Esophagus mucosa (tissue), 1 donor: ENCODE measurements at places on chromosomes 11 and 22. TPM values are rescaled to one million over a fixed set of nuclear protein-coding genes. Genes with fewer than 3 reads are reported as not detected.

Gene WBP2NL
- 0.60 TPM for total RNA-seq

Gene CYTH4
- total RNA-seq, result 1.6 TPM

Gene NDUFV1
- total RNA-seq, result 140 TPM

Gene TEX12
- total RNA-seq, result 0.16 TPM

Gene DERL3
- 1.5 TPM for total RNA-seq

Gene TEX54
- total RNA-seq, result not detected

Gene MMP8
- total RNA-seq, result not detected

Gene SYCE3
- not detected for total RNA-seq

Gene PARVG
- 2.1 TPM for total RNA-seq

Gene SLC39A13
- 6.4 TPM for total RNA-seq

Gene SCGB1D2
- total RNA-seq, result 0.56 TPM

Gene P2RX6
- total RNA-seq, result 0.64 TPM

Gene UCP3
- 0.28 TPM for total RNA-seq

Gene CTSW
- total RNA-seq, result not detected

Gene SLC22A24
- not detected for total RNA-seq

Gene USH1C
- total RNA-seq, result 0.12 TPM

Gene WNT11
- total RNA-seq, result 0.08 TPM

Gene SERPING1
- 16.7 TPM for total RNA-seq

Gene SOX10
- 0.44 TPM for total RNA-seq

Gene DMC1
- 1.1 TPM for total RNA-seq

Gene TTC36
- total RNA-seq, result not detected

Gene PITPNB
- 61.9 TPM for total RNA-seq

Gene SCGB1A1
- 0.48 TPM for total RNA-seq

Gene ENTHD1
- not detected for total RNA-seq

Gene OR5B21
- not detected for total RNA-seq

Gene SLC22A9
- total RNA-seq, result not detected

Gene ACP2
- total RNA-seq, result 12.7 TPM

Gene CSF2RB
- 1.00 TPM for total RNA-seq

Gene KCNJ4
- total RNA-seq, result not detected

Gene LTBP3
- total RNA-seq, result 20.9 TPM

Gene POU2AF1
- total RNA-seq, result 2.6 TPM

Gene MFNG
- total RNA-seq, result 4.3 TPM

Gene SYT8
- total RNA-seq, result 22.4 TPM

Gene OR4A16
- total RNA-seq, result not detected

Gene GLYATL1
- total RNA-seq, result 0.44 TPM

Gene MDK
- total RNA-seq, result 40.9 TPM

Gene OR5AP2
- not detected for total RNA-seq

Gene SHISA8
- total RNA-seq, result 0.16 TPM

Gene GNAZ
- total RNA-seq, result 0.76 TPM

Gene MYOD1
- not detected for total RNA-seq

Gene GPHA2
- total RNA-seq, result not detected

Gene TUBA8
- total RNA-seq, result 0.68 TPM
